ENCODE measurements at places on chromosomes 5 and 9.

GRCh38 chr5:40780199-40780598, 18.0 kb downstream of the PRKAA1 start:
- no peak for DNase-seq

DNA sequence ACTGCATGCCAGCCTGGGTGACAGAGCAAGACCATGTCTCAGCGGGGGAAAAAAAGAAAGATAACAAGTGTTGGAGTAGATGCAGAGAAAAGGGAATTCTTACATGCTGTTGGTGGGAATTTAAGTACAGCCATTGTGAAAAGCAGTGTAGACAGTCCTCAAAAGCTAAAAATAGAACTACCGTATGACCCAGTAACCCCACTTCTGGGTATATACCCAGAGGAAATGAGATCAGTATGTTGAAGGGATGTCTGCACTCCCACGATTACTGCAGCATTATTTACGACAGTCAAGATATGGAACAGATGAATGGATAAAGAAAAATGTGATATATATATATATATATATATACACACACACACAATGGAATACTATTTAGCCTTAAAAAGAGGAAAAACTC, 225.3 kb upstream of the SLC24A2 start:
- DNase-seq, result no peak

- no peak for DNase-seq
Measured at GRCh38 chr9:134666208-134666607, 24.6 kb downstream of the COL5A1 start.

DNA sequence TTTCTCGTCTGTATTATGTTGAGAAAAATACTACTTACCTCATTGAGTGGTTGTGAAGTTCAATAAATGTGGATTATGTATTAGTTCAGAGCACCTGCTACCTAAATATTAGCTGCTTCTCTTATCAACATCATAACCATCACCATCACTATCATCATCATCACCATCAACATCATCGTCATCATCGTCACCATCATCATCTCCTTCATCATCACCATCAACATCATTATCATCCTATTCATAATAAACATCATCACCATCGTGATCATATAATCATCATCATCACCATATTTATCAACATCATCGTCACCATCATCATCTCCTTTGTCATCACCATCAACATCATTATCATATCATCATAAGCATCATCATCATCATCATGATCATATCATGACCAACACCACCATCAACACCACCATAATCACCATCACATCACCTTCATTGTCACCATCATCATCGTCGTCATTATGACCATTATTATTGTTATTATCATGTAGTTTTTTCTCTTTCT, 181.0 kb upstream of the ADCY2 start:
- DNase-seq, result no peak

DNA sequence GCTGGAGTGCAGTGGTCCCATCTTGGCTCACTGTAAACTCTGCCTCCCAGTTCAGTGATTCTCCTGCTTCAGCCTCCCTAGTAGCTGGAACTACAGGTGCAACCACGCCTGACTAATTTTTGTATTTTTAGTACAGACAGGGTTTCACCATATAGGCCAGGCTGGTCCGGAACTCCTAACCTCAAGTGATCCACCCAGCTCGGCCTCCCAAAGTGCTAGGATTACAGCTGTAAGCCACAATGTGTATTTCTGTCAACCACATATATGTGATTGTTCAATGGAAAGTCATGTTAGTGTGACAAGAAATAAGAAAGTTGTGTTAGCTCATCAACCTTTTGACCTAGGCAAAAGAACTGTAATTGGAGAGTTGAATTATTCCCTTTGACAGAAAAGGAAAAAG, 677.1 kb upstream of the CHD1 start:
- DNase-seq, result no peak

- DNase-seq, result peak; percentile 70
Measured at GRCh38 chr9:89379508-89380115, 61.3 kb downstream of the SECISBP2 start.

GRCh38 chr5:176560364-176560763, 11.2 kb downstream of the CDHR2 start:
- DNase-seq, result no peak

DNA sequence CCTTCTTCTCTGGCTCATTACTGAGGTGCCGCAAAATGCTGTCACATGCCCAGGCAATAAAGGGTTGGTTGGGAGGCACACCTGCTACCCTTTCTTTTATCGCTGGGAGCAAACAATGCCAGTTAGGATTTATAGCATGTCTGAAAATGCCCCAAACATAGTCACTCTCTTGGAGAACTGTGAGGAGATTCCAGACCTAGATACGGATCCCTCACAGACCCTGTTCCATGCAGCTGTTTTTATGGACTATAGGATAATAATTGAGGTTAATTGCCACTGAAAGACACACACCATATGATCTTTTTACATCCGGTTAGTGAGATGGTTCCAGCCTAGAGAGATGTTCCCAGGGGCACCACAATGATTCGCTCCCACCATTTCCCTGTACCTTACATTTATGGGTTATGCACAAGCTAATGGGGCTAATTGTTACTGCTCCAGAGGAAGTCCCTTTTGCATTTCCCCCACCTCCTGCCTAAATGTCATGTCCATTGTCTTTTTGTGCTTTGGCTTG, 318.1 kb downstream of the PIK3R1 start:
- no peak for DNase-seq

- no peak for DNase-seq
Measured at GRCh38 chr5:59174248-59174844, 591.5 kb downstream of the RAB3C start.

DNA sequence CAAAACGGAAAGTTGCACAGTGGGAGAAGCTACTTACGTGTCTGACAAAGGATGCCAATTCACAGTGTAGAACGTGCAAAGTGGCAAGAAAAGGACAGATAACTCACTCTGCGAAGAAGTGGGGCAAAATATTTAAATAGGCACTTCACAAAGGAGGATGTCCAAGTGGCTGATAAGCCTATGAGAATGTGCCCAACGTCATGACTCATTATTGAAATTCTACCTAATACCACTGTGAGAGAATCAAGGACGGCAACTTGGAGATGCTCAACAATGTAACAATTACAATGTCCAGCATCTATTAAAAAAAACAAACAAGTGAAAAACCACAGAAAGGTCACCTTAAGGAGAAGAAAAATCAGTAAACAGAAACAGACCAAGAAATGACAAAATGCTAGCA, 59.0 kb downstream of the NACC2 start:
- DNase-seq, result no peak

GRCh38 chr5:125049721-125050702, 303.6 kb upstream of the ZNF608 start:
- DNase-seq, result no peak

DNA sequence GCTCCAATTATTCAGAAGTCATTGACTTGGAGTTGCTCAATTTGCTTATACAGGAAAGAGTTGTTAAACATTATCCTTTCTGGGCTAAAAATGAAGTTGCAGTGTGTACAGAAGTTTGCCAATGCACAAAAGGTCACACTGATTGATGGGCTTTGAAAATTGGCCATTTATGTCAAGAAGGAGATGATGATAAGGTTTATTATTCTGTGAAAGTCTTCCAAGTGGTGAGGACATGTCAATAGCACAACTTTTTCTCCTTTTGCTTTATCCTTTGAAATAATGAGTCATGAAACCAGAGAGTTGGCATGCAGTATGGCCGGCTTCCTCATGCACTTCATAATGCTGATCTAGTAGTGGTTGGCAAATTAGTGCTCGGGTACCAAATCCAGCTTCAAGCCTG, 848.5 kb upstream of the WWC1 start:
- no peak for DNase-seq

- DNase-seq, result peak; percentile 9
Measured at GRCh38 chr9:88420227-88420626, 32.0 kb downstream of the SPIN1 start.

DNA sequence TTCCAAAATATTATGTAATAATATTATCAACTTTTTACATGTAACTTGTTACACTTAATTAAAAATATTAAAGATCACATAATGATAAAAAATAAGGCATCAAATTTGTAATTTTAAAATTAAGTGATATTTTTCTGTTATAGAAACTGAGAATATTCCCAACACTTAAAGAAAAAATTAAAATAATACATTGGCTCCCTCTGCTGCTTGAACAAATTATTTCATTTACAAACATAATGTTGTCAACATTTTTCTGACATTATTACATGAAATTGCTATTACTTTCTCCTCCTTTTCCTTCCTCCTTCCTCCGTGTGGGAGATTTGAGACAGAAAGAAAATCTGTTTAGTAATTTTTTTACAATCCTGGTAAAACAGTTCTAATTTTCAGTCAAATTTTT, 42.3 kb downstream of the RNF180 start:
- no peak for DNase-seq

GRCh38 chr5:38615981-38616451, 59.6 kb upstream of the LIFR start:
- no peak for DNase-seq

GRCh38 chr5:158739951-158740757, 359.6 kb downstream of the EBF1 start:
- no peak for DNase-seq

DNA sequence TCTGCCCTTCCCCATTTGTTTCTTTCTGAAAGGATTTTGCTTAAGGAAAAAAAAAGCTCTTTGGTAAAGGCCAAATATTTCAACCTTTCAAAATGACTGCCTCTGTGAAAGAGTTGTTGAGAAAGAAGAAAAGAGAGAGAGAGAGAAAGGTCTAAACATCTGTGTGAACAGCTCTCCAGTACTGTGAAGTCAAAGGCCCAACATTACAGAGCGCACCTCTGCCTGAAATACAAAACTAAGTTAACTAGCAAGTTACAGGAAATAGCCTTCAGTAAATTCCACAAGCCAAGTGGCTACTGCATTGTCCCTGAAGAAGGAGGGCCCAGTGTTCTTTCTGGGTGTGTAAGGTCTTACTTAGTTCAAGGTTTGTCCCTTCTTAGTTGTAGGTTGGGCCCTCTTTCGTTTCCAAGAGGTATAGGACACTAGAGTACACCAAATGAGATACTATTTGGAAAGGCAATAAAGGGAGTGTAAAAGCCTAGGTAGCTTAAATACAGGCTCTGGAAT, 104.4 kb downstream of the THBS4 start:
- DNase-seq, result no peak

GRCh38 chr9:35706951-35707350, 17.2 kb upstream of the TPM2 start:
- DNase-seq, result no peak

DNA sequence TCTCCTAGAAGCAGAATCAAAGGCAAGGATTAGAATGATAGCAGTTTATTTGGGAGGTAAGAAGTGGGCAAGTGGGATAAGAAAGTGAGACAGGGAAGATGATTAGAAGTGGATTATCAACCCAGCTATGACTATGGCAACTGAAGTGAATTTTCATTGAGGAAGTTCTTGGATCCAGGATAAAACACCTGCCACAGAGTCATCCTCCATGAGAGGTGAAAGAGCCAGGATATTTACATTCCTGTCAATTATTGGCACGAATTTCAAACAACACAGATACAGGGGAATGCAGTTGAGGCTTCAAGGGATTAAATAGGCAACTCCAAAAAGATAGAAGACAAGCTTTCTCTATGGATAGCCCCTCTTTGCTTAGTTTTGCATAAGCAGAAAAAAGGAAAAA, 31.8 kb upstream of the ZNF366 start:
- DNase-seq, result no peak

DNA sequence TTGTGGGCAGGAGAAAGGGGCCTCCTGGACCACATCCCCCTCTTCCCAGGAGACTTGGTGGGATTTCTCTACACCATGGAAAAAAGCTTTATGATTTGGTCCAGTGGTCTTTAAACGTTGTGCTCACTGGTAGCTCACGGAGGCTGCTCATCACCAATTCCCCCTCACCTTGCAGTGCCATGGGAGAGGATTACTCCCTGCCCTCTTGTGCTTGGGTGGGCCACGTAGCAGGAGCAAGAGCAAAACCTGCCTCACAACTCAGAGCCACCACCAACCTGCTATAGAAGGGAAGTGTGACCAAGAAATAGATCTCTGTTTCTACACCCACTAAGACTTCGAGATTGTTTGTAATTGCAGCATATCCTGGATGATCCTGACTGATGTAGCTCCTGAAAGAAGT, 42.2 kb upstream of the N4BP3 start:
- DNase-seq, result no peak

Data from CD14-positive monocyte (primary cell).